Muscle of leg (tissue), 16 donors: ENCODE measurements at places on chromosomes 2 and 18. TPM values are rescaled to one million over a fixed set of nuclear protein-coding genes. Genes with fewer than 3 reads are reported as not detected.

- peaks cover 16% of the 10 kb centered on the region for H3K4me1 ChIP-seq
- H3K36me3 ChIP-seq = no peaks in the 10 kb centered on the region
- DNase-seq = no peak
- H3K27ac ChIP-seq = no peak overlapping the region
Observed at GRCh38 chr2:223947711-223948205, 2.6 kb upstream of the WDFY1 start.

SPC25 gene
- polyA plus RNA-seq = 11.2 TPM

GRCh38 chr2:107589079-107589491 lies 237.6 kb upstream of the RGPD4 start:
- no peak for DNase-seq
- H3K4me1 ChIP-seq = peaks cover 4% of the 10 kb centered on the region
- H3K36me3 ChIP-seq = no peaks in the 10 kb centered on the region
- no peaks in the 10 kb centered on the region for H3K27me3 ChIP-seq
- no peak overlapping the region for H3K4me3 ChIP-seq

GRCh38 chr2:239298116-239298804 lies 102.6 kb downstream of the HDAC4 start:
- no peaks in the 10 kb centered on the region for H3K27me3 ChIP-seq
- H3K4me1 ChIP-seq = peaks cover 74% of the 10 kb centered on the region
- peaks cover 8% of the 10 kb centered on the region for H3K36me3 ChIP-seq
